NCI-H2171 (cell line): ENCODE measurements at places on chromosomes 6 and 20.

DNA sequence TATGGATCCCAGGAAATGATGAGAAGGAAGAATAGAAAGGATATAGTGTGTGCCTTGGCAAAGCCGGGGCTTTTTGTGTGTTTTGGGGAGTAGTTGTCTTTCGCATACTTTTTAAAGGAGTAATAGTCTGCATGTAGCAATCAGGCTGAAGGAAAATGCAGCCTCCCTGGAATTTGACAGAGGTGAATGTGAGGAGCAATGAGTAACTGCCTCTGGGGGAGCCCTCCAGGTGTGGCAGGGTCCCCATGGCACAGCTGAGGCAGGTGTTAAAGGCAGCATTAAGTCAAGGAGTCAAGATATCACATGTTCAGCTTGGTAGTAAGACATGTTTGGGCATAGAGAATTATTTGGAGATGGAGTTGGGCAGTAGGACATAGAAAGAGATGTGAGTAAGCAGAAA lies 203.1 kb downstream of the C6orf118 start:
- DNase-seq, result no peak

- DNase-seq, result no peak
These were observed 107.6 kb downstream of the MBOAT1 start for GRCh38 chr6:20104696-20105095.

- DNase-seq, result no peak
These were observed 151.1 kb downstream of the LRRC1 start for GRCh38 chr6:53945765-53946407.

DNA sequence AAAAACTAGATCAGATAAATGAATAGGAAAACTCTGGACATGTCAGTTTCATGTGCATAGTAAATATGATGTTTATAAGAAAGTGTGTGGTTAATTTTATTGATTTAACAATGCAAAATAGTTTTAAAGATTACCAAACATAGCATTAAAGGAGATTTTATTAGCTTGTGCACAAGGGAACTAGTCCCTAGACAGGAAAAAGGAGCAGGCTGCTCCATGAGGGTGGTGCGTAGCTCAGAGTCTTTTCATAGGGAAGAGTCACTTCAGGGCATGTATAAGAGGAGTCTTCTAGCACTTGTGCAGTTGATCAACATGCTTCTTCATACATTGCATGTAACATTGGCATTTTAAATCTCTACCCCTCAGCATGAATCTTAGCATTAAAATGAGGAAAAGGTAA lies 835.8 kb downstream of the GRIK2 start:
- no peak for DNase-seq

DNA sequence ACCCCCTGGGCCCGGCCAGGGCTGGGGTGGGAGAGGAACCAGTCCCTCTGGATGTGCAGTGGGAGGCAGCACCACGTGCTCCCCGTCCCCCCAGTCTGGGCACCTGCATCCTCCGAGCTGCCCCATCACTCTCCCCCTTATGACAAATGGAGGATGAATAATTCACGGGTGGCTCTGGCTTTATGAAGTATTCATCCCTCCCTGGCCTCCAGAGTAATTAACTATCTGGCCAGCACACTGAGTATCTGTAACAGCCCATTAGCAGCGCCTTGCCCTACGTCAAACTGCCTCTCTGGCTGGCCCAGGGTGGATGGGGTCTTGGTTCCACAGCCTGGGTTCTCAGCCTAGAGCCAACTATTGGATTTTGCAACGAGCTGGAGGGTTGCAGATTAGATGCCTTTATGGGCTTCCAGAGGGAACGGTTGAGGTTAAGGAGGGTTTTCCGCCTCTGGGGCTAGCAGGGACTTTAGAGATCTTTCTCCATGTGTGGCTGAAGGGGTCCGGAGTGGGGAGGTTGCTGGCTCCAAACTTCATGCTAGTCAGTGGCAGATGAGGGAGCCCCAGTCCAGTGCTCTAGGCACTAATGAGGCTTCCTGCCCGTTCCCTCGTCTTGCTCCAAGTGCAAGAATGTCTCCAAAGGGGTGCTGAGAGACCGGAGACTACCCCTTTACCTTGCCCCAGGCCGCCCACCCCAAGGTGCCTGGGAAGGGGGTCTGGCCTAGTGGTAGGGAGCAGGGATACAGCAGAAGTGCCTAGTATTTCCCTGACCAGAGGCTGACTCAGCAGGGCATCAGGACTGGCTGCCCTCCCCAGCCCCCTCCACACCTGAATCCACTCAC lies 53.5 kb upstream of the MLN start:
- DNase-seq, result no peak

DNA sequence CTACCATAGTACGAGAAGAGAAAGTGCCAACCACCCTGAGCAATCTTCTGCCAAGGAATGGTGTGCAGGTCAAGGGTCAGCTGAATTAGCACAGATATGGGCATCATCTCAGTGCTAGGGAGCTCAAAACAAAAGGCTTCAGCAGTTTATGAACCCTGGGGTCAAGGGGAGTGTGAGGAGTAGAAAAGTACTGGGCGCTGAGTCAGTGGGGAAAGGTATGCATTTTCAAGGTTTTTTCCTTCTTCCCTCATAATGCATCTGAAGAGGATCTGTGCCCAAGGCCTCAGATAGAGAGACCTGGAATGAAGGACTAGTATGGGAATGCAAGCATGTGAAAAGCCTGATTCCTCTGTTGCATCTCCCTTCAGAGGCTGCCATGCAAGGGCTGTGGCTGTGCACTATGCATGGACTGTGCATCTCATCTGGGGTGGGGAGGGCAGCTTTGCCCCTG lies 81.7 kb downstream of the PERP start:
- no peak for DNase-seq

- DNase-seq, result no peak
These were observed 45.1 kb downstream of the KHDC1L start for GRCh38 chr6:73180076-73180738.

DNA sequence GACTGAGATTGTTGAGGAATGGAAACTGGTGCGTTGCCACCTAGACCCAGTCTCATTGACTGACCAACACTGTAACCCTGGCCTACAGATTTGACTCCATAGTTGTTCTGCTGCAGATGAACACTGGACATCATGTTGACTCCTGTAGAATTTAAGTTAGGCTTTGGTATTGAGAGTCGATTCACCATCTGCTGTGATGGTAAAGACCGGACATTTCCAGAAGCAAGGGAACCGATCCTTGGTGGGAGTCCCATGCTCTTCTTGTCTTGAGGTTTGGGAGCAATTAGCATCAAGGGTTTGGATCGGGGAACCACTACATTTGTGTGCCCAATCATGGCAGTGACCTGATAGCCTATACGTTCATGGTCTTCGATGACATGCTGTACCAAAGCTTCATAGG lies 37.6 kb downstream of the ADNP start:
- no peak for DNase-seq
